Stimulated activated CD8-positive, alpha-beta memory T cell treated with anti-CD3 and anti-CD28 coated beads, Interleukin-4, amount 100 ng/mL, for 4 hours (primary cell): ENCODE measurements at places on chromosomes 16 and 17.

- no peak for DNase-seq
These were observed 93.6 kb downstream of the CCDC182 start for GRCh38 chr17:57651451-57651850.

- DNase-seq = no peak
These were observed 68.5 kb upstream of the AMZ2 start for GRCh38 chr17:68179236-68179925.

GRCh38 chr17:65022751-65023700 lies 33.5 kb downstream of the GNA13 start:
- no peak for DNase-seq

GRCh38 chr16:63239065-63239570 lies 1202.9 kb upstream of the CDH8 start:
- no peak for DNase-seq

DNA sequence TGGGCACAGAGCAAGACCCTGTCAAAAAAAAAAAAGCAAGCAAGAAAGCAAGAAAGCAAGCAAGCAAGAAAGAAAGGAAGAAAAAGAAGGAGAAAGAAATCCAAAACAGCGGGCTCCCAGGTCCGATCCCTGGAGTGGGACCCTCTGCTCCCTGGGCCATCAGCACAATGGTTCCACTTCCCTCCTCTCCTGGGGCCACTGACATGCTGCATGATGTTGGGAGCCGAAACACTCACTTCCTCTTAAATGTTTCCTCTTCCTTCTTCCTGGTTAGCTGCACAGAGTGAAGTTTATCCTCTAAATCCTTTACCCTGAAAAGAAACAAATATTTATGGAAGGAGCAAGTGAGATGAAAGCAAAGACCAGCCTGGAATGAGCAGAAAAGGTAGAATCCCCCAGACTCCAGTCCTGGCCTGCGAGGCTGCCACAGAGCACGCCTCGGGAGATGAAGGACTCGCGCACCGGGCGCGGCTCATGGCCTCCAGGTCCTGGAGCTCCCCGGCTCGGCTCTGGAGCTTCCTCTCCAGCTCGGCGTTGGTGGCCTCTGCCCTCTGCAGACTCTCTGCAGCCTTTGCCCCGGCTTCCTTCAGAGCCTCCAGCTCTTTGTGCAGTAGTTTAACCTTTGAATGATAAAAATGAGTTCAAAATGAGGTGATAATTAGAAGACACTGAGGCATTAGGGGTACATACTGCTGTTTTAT lies 19.0 kb downstream of the CCDC57 start:
- no peak for DNase-seq

DNA sequence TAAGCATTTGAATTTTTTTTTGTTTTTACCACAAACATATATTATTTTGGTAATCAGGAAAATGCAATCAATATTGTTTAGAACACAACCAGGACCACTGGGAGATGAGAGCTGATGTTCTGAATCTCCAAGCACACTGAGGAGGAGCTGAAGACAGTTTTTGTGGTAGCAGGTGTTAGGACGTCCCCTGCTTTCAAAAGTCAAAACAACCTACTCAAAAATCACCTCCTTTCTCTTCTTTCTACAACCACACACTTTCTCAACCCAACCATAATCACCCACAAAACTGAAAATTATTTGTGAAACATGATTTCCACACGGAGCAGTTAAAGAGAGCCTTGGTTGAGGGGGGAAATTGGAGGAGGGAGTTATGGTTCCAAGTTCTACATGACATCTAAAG lies 26.7 kb upstream of the CFAP20 start:
- DNase-seq = no peak

- no peak for DNase-seq
These were observed 7.1 kb downstream of the CYB5D2 start for GRCh38 chr17:4150096-4150495.

DNA sequence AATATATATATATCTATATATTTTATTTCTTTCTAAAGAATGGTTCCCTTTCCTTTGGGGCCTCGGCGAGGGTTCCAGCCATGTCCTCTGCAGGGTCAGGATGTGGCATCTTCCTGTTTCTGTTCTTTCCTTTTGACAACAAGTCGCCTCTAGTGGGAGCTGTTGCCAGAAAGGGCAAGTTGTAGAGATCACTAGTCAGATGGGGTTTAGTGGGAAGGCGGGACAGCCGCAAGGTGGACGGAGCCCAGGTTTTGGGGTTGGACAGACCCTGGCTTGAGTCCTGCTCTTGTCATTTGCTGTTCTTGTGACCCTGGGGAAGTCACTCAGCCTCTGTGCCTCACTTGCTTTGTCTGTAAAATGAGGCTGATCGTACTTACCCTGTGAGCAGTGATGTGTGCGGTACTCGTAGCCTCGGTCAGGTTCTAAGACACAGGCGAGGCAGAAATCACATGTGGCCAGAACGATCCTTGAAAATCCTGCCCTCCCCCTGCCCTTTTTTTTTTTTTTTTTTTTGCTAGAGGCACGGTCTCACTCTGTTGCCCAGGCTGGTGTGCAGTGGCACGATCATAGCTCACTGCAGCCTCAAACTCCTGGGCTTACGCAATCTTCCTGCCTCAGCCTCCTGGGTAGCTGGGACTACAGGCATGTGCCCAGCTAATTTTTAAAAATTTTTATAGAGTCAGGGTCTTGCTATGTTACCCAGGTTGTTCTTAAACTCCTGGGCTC lies 80.1 kb downstream of the ABCC6 start:
- DNase-seq = no peak
